Adipocyte (in vitro differentiated cells): ENCODE measurements at places on chromosomes 3 and 15.
A peak's percentile ranks its signal among the peaks of the same experiment; 100 is the strongest.

DNA sequence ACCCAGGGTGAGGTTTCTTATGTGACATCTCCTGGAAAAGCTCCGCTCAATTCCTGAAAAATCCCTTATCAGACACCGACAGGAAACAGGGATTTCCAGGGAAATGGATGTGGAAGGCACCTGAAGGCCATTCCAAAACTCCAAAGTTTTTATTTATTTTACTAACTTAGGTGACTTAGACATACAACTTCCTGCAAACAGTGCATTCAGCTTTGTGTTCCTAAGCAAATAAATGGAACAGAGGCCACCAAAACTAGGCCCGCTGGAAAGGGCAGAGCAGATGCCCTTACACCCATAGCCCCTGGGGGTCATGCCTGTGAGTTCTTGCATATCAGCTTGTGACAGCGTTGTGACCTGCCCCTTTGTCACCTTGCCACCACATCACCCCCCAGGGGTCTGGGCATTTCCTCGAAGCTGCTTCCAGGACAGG lies 239.4 kb downstream of the XXYLT1 start:
- DNase-seq, result no peak

DNA sequence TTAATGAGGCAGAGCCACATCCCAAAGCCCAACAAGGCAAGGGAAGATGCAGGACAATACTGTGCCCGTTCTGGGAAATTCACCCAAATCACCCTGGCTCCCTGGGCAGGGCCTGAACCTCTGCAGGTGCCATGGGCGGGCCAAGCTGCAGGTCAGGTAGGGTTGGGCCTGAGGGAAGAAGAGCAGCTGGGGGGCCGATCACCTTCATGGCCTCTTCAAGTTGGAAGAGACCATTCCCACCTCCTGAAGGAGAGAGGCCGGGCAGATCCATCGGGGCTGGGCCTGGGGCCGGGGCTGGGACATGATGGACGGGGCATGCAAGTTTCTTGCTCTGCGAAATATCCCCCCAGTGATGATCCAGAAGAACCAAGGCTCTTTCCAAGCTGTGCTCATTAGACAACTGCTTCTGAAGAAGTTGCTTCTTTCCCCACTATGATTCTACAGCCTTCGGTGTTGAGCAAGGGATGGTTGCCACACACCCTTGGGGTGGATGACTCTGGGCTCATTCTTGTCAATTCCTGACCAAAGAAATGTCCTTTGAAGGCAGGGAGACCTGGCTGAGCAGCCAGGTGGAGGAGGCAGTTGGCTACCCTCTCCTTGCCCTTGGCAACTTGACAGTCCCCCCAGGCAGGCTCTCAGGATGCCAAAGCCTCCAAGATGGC lies 38.2 kb downstream of the KLHL25 start:
- DNase-seq, result no peak

- peak; percentile 18 for DNase-seq
Observed at GRCh38 chr3:128266453-128266852, 113.2 kb downstream of the EEFSEC start.

- no peak for DNase-seq
Observed at GRCh38 chr3:1216856-1217255, 124.0 kb downstream of the CNTN6 start.

GRCh38 chr15:33182926-33183325 lies 11.6 kb downstream of the FMN1 start:
- no peak for DNase-seq

- peak; percentile 61 for DNase-seq
Observed at GRCh38 chr15:44729408-44730127, 6.8 kb upstream of the TRIM69 start.

DNA sequence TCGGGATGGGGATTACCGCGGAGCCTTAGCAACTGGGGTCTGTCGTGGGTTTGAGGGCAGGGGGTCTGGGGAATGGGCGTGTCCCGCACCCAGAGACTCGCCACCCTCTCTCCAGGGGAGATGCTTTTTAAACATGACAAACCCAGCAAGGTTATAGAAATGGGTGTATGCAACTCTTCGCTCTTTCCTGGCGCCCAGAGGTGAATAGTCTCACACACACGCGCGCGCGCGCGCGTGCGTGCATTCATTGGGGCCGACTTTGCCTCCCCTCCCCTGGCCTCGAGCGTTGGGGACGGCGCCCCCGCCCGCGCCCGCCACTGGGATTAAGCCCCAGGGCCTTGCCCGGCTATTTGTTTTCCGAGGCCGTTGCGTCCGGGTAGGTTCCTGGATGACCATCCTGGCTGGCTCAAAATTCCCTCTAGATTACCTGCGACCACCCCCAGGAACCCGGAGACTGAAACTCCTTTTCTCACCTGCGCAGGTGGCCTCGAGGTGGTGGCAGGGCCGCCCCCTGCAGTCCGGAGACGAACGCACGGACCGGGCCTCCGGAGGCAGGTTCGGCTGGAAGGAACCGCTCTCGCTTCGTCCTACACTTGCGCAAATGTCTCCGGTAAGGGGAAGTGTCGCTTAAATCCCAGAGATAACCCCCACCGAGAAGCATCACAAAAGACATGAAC lies 777 bp downstream of the GPR160 start:
- DNase-seq, result peak; percentile 35

- DNase-seq, result no peak
Observed at GRCh38 chr15:90031231-90031791, 30.2 kb downstream of the ZNF710 start.

GRCh38 chr15:70289191-70289955 lies 191.7 kb upstream of the TLE3 start:
- peak; percentile 36 for DNase-seq

- DNase-seq, result no peak
Observed at GRCh38 chr3:84943379-84943778, 15.4 kb upstream of the CADM2 start.

GRCh38 chr3:168239287-168239686 lies 143.6 kb upstream of the GOLIM4 start:
- DNase-seq, result no peak

DNA sequence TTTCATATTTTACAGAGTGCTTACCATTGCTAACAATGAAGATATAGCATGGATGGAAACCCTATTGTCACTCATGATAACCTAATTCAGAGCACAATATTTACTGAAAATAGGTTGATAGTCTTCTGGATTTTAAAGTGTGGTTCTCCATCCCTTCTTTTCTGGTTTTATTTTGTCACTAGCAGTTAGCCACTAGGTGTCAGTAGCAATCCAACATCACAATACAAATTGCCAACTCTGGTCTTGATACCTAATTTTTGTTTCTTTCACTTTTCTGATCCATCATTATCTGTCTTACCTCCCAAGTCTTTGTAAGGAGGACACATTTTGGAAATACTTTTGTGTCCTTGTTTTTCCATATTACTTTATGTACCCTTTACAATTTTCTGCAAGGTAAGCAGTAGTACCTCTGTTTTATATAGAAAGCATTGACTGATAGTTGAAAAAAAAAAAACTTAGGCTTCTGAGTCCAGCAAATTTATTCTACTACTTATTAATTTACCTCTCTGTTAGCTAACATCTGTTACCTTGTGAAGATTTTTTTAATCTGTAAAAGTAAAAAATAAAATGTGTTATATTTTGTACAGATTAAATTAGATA lies 28.3 kb upstream of the CRYBG3 start:
- peak; percentile 85 for DNase-seq

GRCh38 chr3:74491874-74492273 lies 122.6 kb downstream of the CNTN3 start:
- DNase-seq, result no peak

- DNase-seq, result no peak
Observed at GRCh38 chr3:149547413-149547812, 72.9 kb downstream of the TM4SF4 start.

- DNase-seq, result no peak
Observed at GRCh38 chr15:65777843-65778242, 14.2 kb downstream of the DENND4A start.

DNA sequence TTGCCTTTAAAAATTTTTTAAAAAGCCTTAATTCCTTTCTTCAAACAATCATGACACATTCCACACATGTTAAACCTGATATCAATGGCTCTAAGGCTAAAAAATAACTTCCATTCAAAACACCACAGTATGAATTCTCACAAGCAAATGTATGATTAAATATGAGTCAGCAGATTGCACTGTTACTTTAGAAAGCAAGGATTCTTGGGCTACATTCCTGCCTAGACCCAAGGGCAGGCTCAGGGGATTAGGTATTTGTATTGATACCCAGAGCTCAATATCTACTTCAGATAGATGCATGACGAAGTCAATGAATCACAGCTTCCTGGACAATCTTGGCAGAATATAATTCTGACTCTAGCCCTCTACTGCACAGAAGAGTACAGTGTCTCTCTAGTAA lies 65.7 kb downstream of the RARB start:
- peak; percentile 30 for DNase-seq

- peak; percentile 78 for DNase-seq
Observed at GRCh38 chr3:133474251-133474801, 74.5 kb downstream of the BFSP2 start.

DNA sequence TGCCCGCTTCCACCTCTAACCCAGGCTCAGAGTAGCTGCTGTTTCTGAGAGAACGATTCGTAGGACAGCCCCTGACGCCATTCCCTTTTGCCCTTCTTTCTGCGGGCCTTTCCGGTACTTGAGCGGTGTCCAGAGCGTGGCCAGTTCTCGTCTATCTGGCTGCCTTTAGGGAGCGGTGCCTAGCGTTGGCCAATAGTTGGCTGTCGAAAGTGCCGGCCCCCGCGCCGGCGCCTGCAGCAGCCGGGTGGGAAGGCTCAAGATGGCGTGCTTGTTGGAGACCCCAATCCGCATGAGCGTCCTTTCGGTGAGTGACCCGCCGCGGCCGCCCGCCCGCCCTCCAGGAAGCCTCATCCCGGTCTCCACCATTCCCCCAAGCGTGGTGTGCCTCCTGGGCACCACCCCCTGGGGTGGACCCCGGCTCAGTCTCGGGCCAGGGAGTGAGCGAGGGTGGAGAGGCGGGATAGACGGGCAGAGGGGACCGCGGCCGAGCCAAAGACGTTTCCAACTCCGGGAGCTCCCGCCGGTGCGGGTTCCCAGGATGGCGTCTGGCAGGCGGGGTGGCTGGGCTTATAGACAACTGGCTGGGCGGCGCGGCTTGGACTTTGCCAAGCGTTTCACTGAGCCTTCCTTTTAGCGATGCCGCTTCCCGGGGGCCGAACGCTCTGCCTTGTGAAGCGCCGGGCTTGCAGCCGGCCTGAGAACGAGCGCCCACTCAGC lies at the start of gene ARMC8:
ARMC8 (plus strand) TSS at position 6 of the 717 bp plus-strand sequence; CDS start at position 260, 254 bp downstream.
- DNase-seq, result peak; percentile 75

- no peak for DNase-seq
Observed at GRCh38 chr3:123667784-123668183, 82.9 kb upstream of the HACD2 start.

DNA sequence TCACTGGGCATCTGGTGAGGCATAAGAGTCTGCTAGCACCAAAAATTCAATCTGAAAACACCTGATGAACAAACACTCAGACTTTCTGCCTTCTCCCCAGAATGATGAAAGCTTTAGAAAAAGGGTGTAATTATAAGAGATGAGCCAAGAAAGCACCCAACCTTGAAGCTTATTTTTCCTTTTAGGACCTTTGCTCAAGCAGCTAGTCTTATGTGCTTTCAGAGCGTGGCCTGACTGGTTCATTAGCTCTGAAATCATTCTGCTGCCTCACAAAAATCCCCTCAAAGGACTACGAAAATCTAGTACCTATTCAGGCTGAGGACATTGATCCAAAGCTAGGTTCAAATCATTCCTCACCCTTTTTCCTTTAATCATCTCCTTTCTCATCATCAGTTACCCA lies 662.3 kb downstream of the MAGI1 start:
- DNase-seq, result peak; percentile 1

- no peak for DNase-seq
Observed at GRCh38 chr3:197014942-197015575, 14.6 kb downstream of the MELTF start.

GRCh38 chr3:79351699-79352098 lies 416.1 kb downstream of the ROBO1 start:
- DNase-seq, result no peak

DNA sequence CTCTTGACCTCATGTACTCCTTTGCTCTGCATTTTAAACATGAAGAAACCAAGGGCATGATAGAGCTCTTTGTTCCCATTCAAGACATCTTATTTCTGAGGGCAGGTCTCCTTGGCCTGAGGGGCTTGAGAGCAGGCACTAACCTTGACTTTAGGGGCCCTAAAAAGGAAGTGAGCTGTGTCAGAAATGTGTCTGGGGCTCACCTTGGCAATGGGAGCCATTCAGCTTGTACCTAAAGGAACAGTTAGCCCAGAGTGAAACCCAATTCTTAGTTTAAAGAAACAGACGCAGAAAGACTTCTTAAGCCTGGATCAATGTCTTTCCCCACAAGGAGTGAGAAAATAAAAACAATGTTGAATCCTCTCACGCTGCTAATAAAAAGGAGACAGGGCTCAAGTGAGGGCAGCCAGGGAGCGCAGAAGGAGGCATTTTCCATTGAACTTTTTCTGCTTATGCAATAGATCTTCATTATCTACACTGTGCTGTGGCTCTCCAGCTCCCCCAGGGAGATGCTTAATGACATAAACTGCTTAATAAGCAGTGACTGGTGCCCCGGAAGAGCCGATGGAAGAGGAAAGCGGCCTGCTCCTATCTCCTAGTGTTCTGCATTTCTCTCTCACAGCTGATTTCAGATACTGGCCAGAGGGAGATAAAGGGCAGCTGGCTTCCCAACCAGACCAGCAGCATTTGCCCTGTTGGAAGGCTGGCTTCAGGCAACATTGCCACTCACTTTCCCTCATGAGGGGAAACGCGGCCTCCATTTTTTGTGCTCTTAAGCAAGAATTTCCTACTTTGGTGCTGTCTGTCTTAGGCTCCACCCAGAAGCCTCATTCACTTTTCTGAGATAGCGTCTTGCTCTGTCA lies 152.0 kb downstream of the OPA1 start:
- no peak for DNase-seq

DNA sequence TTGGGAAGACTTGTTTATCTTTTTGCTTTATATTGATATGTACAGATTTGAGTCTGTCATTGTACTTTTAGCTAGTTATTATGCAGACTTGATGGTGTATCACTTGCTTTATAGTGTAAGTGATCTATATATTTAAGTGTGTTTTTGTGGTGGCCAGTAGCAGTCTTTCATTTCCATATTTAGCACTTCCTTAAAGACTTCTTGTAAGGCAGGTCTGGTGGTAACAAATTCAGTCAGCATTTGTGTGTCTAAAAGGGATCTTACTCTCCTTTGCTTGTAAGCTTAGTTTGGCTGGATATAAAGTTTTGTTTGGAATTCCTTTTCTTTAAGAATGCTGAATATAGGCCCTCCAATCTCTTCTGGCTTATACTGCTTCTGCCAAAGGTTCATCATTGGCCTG lies 322.5 kb upstream of the EPHA6 start:
- DNase-seq, result no peak

DNA sequence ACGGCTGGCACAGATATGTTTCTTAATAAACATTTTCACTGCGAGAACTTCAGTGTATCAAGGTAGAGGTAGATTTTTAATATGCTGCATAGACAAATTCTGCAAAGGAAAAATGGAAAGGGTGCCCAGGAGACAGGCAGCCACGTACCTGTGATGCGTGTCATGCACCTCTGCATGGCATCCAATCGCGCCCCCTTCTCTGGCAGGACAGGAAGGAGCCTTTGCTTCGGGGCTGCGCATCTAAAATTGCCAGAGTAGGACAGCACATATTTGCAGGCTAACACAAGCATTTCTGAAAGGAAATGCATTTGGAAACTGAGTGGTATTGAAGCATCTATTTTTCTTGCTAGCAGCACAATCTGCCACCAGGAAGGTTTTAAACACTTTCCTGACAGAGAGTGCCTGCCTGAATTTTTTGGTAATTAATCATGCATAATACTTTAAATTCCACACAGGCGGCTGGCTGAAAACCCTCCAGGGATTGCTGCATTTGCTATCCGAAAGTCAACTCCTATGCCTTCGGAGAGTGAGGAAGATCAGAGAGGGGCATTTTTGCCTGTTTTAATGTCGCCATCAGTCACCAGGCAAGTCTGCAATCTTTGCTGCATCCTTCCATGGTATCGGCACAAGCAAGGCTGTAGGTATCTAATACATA lies 165.1 kb upstream of the ATP10A start:
- no peak for DNase-seq
